ENCODE measurements at places on chromosomes 1 and 21.

- no peak for DNase-seq
Observed at GRCh38 chr1:68495968-68496679, 758 bp downstream of the DEPDC1 start.

DNA sequence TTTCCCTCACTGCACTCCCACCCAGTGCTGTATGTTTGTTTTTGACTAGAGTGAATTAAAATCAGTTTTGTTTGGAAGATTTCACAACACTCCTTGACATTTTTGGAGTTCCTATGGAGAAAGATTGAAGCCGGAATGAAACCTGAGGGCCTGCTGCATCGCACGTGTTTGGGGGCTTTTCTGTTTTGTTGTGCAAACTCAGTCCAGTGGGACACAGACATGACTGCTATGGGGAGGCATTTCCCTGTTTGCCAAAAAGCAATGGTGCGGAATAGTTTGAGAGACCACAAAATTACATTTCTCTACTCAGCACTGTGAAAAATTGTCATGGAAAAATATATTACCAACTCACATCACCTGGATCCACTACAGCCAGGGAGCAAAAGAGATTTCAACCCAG is 43.8 kb upstream of the KCNE2 start:
- DNase-seq: no peak

DNA sequence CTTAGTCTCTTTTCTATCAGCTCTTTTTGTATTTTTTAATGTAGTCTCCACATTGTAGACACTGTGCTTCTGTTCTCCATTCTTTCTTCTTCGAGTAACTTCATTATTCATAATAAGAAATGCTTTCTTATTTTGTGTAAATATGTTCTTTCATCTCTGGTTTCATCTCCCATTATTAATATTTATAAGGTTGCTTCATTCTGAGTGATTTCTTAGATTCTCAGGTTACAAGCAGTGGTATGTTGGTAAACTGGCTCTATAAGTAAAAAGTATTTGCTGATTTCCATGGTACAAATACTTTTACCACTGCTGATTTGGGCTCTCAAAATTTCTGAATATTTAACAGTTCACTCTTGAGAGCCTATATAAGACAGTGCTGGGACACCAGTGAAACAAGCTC is 81.3 kb downstream of the CDC14A start:
- no peak for DNase-seq

- DNase-seq: no peak
Observed at GRCh38 chr1:185349556-185349955, 32.5 kb upstream of the IVNS1ABP start.

- no peak for DNase-seq
Observed at GRCh38 chr1:166167572-166167925, 748 bp upstream of the FAM78B start.

DNA sequence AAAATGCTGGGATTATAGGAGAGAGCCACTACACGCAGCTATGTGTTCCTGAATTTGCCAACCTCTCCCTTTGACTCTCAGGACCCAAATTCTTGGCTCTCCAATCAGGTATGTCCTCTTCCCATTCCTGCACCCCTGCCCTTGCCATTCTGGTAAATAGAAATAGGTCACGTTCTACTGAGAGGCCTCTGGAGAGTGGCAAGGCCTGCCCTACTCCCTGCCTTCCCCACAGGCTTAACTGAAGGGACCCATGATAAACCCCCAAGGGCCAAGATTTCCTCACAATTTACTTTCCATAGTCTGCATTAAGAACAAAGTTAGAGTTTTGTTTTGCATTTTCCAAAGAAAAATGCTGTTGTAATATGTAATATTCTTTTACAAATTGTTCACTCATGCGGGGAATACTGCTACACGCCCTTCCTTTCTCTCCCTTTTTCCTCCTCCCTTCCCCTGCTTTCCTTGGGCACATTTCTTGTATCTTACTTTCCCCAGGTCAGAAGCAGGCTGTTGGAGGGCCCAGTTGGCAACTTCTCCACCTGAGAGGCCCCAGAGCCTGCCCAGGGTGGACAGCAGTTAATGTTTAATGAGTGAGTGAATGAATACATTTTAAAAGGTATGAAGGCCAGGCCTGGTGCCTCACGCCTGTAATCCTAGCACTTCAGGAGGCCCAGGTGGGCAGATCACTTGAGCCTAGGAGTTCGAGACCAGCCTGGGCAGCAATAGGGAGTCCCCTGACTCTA is 33.9 kb upstream of the PUM1 start:
- no peak for DNase-seq

GRCh38 chr1:37655274-37655673 is 20.6 kb upstream of the RSPO1 start:
- DNase-seq: no peak

GRCh38 chr1:97082160-97082848 is 360.7 kb downstream of the PTBP2 start:
- DNase-seq: no peak

DNA sequence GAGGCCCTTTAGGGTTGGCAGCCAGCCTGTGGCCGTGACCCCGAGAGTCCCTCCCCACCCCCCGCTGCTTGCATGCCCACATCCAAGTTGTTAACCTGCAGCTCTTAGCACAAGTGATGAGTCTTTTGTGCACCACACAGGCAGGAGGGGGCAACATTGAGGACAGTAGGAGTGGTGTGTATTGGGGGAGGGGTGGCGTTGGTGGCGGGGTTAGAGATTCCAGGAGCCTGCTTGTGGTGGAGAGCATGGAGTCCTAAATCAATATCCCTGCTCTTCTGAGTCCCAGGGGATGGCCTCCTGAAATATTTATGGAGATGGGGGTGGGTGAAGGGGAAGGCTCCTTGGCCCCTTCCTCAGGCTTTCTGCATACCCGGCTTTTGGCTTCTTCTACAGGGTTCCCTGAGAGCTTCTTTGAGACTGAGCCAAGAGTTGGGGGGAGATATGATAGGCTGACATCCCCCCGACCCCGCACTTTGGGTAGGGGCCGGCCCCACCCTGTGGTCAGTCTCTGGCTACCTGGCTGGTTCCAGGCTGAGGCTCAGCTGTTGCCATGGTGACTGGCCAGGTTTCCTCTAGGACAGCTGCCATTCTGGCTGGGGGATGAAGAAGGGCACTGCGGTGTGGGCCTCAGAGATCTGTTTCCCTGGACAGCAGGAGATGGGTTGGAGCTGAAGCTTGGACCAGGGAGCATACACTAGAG is 5.0 kb downstream of the CHRNB2 start:
- DNase-seq: no peak

GRCh38 chr1:1703796-1704195 is 11.2 kb upstream of the SLC35E2B start:
- DNase-seq: no peak

GRCh38 chr1:15714406-15715136 is 21.5 kb upstream of the SLC25A34 start:
- DNase-seq: no peak

DNA sequence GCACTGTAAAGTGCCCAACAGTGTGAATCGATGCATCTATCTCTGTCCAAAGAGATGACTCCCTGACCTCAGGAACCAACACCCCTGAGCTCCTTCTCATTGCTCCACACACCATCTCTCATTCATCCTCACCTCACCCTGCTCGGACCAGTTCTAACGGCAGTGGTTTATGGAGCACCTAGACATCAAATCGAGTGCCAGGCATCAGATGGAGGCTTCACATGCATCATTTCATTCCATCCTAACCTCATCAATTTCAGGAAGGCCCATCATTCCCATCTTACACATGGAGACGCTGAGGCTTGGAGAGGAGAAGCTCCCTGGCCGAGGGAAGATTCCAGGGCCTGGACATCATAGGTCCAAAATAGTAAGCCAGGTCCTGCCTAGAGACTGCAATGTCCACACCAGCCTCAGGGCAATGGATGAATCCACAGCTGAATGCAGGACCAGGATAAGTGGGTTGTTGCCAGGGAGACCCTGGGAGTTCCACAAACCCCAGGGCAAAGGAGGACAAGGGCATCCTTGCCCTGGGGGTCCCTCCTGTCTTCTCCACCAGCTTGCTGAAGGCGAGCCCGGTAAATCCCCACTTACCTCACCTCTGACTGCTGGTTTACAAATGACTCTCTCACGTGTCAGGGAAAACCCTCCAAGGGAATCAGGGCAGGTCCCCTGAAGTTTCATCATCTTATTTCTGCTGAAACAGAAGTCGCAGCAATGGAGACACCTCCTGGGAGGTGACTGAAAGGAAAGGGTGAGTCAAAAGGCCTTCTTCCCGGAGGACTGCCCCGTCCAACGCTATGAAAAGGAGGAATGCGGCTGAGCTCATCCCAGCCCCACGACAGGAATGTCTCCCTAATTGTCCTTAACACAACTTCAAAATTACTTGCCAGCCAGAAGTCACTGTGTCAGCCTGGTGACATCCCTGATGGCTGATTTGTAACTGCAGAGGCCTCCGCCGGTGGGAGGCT is 9.0 kb upstream of the IFFO2 start:
- no peak for DNase-seq

DNA sequence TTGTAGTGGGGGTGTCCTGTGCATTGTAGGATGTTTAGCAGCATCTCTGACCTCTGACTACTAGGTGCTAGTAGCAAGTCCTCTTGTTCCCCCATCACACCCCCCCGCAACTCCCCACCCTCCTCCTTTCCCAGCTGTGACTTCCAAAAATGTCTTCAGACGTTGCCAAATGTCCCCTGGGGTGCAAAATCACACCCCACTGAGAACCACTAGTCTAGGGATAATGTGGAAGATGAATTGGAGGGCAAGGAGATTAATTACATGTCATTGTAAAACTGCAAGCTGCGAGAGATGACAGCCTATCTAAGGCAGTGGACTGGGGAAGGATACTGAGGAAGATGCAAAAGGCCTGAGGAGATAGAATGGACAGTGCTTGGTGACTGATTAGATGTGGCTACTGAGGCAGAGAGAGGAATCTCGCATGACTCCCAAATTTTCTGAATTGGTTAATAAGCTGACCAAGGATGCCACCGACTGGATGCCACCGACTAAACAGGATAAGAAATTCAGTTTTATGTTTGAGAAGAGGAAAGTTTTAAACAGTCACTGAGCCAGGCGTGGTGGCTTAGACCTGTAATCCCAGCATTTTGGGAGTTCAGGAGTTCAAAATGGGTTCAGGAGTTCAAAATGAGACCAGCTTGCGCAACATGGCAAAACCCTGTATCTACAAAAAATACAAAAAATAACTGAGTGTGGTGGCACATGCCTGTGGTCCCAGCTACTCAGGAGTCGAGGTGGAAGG is 3.1 kb upstream of the JAK1 start:
- no peak for DNase-seq

DNA sequence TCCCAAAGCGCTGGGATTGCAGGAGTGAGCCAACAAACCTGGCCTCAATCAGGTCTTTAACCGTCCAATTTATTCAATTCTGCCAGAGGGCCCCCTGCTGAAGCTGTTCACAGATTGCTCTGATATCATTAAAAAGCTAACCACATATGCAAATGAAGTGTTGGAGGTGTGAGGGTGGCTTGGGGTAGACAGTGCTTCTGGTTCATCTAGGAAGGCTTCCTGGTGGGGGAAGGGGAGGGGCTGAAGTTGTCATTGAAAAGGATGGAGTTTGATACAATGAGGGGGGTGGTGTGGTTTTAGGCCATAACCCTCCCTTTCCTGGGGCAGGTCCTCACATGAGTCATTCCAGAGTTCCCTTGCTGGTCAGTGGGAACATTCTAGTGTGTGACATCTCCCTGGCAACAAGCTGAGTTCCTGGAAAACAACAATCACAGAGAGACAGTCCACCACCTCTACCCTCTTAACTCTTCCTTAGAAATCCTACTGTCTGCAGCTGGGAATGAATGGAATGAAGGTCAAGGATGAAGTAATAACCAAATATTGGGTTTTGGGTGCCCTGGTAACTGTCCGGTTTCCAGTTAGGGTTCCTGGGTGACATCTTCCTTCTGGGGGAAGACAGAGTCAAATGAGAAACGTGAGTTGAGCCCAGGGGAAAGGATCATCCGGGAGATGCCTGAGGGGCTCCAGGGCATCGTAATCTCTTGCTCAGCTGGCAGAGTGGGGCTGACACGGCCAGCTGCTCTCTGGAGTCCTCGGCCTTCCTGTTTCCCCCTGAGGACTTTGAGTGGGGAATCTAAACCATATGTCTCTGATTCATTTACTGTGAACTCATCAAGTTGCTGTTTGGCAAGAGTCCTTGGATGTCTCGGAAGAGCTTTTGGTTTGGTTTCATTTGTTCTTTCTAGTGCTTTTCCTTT is 32.2 kb downstream of the BATF3 start:
- DNase-seq: peak; percentile 93

Data from HFF-Myc (cell line).